Muscle of back (tissue), 13 donors: ENCODE measurements at places on chromosomes 5 and 9.

- no peak for DNase-seq
These were observed 151.1 kb upstream of the ERCC6L2 start for GRCh38 chr9:95724253-95724991.

DNA sequence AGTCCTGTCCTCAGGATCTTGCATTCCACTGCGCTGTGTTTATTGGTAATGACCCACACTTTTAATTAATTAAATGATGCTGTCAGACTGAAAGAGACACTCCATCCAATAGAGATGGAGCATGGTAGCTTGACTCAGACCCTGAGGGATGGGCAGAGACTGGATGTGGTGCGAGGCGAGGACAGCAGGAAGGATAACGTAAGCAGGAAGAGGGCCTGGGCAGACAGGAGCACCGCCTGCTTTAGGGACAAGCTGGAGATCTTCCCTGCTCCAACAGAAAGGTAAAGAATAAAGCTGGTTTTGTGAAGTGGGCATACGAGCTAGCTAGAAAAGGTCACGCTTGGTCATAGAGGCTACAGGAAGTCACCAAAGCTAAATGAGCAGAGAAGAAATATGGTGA is 3.6 kb upstream of the DOCK8 start:
- no peak for DNase-seq

DNA sequence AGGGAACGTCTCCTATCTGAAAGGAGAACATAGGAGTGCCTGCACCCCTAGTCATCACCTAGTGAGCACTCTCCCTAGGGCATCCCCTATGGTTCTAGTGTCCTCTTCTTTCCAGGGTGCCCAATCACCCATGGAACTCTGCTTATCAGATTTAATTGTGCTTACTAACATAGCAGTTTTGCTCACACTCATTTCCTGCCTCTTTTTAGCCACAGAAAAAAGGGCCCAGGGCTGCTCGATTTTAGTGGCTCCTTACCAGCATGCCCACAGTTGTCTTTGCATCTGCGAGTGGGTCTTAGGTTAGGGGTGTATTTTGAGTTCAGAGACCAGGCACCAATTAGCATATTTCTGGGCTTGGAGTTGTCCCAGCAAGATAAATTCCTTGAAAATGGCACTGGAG is 1110.2 kb downstream of the TAF11L14 start:
- no peak for DNase-seq

GRCh38 chr5:156155598-156155997 is 171.4 kb upstream of the SGCD start:
- DNase-seq: no peak

DNA sequence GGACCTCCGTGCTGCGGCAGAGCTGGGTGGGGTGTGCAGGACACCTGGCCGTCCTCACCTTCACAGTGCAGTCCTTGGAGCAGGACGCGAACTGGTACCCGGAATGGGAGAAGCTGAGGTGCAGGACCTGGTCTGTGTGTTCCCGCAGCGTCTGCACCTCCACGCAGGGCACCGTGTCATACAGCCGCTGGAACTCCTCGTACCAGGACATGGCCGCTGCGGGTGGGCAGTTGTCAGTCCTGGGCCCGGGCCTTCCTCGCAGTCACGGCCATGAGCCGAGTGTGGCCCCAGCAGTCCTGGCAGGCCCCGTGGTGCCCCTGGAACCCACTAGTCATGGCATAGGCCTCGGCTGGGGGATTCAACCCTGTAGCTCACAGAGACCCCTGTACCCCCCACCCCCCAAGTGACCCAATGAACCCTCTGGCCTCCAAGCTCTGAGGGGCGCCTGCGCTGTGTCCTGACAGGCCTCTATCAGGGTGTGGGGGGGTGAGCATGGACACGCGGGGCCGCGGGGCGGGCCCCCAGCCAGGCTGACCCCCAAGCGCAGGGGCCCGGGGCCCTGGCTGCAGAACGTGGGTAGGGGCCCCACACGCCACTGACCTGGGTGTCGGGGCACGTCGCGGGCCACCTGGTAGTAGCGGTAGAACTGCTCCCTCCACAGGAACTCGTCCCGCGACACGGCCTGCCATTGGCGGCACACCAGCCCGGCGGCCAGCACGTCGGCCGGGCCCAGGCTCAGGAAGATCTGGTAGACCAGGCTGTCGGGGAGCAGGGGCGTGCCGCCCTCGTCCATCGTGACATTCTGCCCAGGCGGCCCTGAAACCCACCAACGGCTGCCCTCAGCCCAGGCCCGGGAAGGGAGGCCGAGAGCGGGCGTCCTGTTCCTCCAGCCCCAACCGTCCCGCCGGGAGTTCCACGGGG is 987 bp downstream of the FBXW5 start:
- DNase-seq: no peak

GRCh38 chr9:127867356-127868277 is 9.9 kb downstream of the AK1 start:
- no peak for DNase-seq

GRCh38 chr9:129761901-129762369 is 9.1 kb upstream of the PTGES start:
- DNase-seq: peak; percentile 88

GRCh38 chr5:116062352-116062751 is 22.5 kb upstream of the COMMD10 start:
- no peak for DNase-seq

DNA sequence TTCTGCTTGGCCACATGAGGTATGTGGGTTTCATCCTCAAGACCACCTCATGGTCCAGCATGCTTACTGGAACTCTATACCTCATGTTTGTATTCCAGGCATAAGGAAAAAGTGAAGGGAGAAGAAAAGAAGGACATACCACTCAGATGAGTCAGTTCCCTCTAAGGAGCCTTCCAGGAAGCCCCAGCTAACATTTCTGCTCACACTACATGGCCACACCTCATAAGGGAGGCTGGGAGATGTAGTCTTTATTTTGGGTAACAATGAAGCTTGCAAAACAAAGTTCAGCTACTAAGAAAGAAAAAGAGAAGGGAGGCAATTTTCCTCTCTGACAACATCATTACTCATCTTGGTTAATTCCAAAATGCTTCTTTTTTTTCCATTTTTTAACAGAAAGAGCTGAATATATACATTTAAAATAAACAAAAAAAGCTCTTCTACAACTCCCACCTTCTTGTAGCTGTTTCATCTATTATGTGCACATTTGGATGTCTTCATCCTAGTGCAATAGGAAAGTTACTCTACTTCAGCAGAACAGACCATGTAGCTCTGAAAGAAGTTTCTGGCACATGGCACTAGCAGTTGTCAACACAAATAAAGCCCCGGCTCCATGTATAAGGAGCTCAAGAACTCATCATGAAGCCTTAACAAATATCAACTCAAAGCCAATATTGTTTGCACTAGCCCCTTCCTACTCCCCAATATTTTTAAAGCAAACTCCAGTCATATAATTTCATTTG is 123.6 kb upstream of the CCDC112 start:
- peak; percentile 59 for DNase-seq

- DNase-seq: no peak
These were observed 70.6 kb downstream of the TENT4A start for GRCh38 chr5:6783787-6784186.

GRCh38 chr9:95459851-95460517 is 56.8 kb downstream of the PTCH1 start:
- peak; percentile 58 for DNase-seq

- DNase-seq: no peak
These were observed 173.7 kb upstream of the SLC12A2 start for GRCh38 chr5:127909821-127910220.

DNA sequence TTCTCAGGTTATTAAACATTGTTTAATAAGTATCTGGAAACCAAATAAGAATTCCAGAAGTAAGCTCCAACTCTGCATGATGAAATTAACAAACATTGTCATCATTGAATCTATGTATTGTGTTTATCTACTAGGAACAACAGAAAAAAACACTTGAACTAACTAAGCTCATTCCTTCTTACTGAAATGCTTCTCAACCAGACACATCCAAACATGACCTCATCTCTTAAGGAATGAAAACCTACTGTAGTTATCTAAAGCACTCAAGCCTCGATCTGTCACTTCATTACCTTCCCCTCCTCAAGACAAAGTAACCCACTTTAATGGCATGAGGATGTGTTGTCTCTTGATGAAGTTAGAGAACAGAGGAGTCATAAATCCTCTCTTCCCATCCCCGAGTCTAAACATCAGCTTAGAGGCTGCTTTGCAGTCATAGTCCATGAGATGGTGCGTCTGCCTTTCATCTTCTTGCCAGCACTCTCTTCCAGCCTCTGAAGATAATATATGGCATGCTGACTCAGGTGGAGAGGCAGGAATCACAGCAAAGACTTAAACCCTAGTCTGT is 86.5 kb downstream of the CEMIP2 start:
- peak; percentile 34 for DNase-seq

DNA sequence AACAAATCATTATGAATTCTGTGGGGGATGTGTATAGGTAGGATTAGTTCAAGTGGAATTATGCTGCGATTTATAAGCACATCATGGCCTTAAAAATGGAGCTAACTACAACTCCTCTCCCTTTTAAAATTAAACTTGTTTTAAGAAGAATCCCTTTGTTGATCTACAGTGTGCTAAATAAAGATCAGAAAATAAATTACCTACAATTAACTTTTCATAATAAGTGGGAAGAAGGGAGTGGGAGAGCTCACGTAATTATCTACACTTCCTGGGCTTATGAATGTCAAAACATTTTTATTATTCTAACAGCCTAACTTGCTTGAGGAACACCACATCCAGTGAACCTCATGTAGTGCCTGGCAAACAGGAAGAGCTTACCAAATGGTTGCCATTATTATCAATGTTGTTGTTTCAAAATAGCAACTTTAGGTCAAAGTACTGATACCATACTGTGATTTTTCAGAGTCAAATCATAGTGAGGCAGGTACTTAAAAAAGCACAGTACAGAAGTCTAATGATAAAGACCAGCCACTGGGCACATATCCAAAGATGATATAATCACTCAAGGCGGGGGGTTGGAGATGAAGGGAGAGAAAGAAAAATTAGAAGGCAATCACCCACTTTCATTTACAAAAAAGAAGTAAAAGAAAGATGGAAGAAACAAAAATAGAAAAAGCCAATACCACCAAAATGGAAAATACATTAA is 174.0 kb downstream of the RAPGEF6 start:
- DNase-seq: no peak

DNA sequence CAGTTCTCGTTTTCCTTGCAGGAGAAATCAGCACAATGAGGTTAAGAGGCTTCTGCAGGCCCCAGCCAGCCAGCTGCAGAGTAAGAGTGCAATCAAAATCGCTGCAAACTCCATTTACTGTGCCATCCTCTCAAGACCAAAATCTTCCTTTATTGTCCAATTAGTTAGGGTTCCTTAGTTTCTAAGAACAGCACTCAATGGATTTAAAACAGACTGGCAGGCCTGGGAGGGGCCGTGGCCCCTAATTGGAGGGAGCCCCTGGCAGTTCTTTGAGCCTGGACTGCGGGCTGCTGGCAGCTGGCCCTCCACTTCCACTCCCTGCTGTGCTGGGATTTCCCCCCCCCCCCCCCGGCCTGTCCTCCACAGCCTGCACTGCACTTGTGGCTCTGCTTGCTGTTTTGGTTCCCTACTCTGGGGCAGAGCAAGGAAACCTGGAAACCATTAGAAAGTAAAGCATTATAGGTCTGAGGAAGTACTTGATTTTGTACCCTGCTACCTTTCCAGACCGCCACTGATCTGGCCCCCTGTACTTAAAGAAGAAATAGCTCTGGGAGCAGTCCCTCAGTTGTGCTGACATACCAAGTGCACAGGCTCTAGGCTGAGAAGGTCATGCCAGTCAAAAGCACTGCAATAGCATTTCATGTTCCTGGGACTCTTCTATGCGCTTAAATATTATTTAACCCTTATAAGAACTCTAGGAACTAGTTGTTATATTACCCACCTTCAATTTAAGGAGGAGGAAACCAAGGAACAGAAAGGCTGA is 129.0 kb downstream of the APBA1 start:
- peak; percentile 17 for DNase-seq

GRCh38 chr5:22693121-22693520 is 160.0 kb downstream of the CDH12 start:
- DNase-seq: no peak

- no peak for DNase-seq
These were observed 658 bp downstream of the PDCD1LG2 start for GRCh38 chr9:5510989-5511388.

GRCh38 chr9:137445275-137445807 is 4.2 kb upstream of the ENTPD8 start:
- peak; percentile 83 for DNase-seq

DNA sequence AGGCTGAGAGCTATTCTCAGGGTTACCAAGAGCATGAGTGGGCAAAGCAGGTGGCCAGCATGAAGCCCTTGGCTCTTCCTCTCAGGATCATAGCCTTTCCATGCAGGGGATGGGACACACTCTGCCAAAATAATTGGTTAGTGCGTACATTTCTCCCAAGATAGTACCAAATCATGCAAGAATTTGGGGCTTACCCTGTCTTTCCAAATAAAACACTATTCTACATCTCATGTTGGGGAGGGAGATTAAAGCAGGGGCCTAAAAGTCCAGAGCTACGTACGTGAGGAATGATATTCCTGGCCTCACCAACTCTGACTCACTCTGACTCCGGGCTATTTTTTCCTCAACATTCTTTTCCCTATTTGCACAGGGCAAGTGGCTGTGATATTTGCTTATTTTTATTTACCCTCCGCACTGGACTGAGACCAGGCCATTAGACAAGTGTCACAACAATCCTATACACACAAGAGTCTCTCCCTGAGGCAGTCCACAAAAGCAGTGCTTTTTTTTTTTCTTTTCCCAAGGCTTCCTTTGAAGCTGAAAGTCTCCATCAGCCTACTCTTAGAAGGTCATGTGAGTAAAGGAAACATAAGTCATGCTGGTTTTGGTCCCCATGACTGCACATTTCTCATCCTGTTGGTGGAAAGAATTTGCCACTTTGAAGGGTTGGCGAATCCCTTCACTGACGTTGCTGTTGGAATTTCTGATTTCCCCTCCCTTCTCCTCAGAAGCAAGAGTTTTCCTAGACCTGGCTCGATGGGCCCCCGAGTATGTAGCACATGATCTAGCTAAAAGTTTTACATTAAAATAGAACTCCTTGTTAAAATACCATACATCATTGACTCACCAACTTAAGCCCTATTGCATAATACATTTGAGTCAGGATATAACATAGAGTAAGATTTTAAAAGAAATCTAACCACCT is 40.0 kb downstream of the TMEM252 start:
- no peak for DNase-seq

DNA sequence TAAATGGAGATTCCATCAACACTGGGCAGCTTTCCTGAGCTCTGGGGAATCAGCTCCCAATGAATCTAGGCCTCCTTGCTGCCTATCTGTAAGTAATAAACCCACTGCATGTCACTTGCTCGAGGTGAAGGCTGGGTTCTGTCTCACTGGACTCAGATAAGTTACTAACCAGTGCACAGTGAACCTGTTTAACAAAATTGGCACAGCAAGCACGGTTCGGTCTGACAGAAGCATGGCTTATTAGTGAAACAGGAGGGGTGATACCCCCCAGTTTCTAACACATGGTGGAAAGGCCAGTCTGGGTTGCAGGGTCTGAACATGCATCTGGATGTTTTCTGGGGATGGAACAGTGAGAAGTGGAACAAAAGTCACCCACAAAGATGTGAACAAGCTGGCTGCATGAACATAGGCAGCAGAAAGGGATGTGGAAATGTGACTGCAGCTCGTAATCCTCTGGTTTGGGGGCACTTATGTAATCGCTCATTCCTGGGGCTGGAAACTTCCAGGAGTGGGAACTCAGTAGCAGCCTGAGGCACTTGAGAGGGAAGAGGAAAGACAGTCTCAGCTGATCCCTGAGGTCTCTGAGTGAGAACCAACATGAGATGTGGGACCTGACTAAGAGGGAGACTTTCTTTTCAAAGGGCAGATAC is 37.7 kb downstream of the UGT3A2 start:
- DNase-seq: no peak

- no peak for DNase-seq
These were observed 42.0 kb downstream of the CRB2 start for GRCh38 chr9:123397975-123398374.
